ENCODE measurements at places on chromosomes 4 and X.

DNA sequence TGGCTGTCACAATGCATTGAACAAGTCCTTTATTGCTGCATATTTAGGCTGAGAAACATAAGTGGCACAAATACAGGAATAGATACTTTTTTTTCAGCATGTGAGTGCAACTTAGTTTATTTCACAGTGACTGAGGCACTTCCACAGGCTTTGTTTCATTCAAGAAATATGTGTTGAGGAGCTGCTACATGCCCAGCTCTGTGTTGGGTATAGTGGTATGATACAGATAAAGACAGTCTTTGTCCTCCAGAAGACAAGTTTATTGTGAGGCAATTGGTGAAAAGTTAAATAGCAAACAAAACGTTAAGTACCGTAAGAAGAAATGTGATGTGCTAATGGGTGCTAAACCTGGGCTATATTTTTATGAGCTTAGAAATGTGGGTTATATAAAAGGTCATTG lies 186.4 kb downstream of the SPRY1 start:
- no peak for DNase-seq

- no peak for DNase-seq
Observed at GRCh38 chr4:177596035-177596434, 153.8 kb upstream of the AGA start.

DNA sequence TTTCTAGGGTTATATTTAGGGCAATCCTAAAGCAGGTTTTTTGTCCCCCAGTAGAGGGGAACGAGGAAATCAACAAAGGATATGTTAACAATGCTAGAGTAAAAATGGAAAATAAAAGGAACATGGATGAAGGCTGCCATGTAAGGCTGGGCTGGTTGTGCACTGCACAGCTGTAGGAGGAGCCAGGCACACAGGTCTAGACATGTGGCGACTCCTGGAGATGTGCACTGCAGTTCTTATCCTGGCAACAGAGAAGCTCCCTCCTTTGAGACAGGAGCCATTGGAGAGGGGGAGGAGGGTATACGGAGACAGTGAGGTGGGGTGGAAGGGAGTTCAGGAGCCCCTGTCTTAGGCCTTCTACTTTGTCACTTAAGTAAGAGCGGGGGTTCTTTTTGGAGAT lies 65.9 kb downstream of the NAT8L start:
- no peak for DNase-seq

DNA sequence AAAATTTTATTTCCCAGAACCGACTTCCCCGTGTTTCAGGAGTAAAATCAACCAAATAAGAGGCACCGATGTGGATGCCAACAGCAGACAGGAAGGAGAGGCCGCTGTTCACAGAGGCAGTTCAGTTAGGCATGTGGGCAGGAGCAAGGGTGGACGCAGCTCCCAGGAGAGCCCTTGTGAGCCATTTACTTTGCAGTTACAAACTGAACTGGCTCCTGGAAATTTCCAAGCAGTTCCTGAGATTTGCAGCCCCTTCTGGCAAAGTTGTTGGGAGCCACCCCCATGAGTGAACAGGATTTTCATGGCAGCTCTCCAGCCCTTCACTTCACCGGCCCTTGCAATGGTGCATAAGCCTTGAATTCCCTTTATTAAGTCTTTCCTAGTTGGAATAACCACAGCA lies 189.1 kb downstream of the AFAP1 start:
- no peak for DNase-seq

- no peak for DNase-seq
Observed at GRCh38 chr4:2808001-2808400, 15.1 kb downstream of the SH3BP2 start.

DNA sequence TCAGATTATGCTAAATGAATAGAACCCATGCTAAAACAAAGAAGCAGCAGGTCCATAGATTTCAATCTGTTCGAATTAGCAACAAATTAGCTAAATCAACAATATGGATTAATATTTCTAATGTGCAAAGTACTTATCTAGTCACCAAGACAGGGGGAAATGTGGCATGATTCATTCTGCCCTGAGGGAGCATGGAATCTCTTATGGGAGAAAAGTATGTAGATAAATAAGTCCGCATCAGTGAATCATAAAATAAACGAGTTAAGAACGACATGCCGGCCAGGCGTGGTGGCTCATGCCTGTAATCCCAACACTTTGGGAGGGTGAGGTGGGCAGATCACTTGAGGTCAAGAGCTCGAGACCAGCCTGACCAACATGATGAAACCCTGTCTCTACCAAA lies 102.1 kb downstream of the ANOS1 start:
- DNase-seq, result no peak
